Activated gamma-delta T cell (primary cell): ENCODE measurements at places on chromosomes 3 and 15.

DNA sequence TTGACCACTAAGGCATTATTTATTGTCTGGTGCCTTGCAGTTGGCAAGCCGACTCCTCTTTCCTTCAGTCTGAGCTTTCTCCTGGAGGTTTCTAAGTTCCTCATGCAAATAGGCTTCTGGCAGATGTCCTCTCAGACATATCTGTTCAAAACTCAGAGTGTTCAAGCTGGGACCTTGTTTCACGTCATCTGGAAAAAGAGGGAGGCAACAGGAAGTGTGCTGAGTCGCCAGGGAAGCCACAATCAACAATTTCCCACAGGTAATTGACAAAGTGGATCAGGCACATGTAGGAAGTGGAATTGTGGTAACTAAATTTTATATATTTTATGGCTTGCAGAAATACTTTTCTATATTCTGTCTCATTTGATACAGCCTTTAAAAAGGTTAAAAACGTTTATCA is 14.6 kb downstream of the SCG5 start:
- no peak for DNase-seq

GRCh38 chr3:132569153-132569552 is 27.9 kb upstream of the ACKR4 start:
- DNase-seq, result no peak

DNA sequence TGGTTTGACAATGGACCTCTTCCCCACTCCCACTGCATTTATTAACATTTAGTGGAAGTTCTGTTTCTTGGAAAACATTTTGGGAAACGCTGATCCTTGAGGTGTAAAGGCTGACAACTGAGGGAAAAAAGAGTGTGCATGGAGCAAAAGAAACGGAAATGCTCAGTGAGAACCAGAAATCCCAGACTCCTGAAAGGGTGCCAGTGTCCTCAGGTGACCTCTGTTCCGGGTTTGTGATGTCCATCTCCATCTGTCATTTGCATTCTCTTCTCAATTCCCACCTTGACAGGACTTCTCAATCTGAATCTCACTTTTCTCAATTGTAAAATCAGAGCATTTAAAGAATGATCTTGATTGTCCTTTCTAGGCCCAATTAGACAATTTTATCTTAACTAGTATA is 71.1 kb upstream of the FAM3D start:
- no peak for DNase-seq

DNA sequence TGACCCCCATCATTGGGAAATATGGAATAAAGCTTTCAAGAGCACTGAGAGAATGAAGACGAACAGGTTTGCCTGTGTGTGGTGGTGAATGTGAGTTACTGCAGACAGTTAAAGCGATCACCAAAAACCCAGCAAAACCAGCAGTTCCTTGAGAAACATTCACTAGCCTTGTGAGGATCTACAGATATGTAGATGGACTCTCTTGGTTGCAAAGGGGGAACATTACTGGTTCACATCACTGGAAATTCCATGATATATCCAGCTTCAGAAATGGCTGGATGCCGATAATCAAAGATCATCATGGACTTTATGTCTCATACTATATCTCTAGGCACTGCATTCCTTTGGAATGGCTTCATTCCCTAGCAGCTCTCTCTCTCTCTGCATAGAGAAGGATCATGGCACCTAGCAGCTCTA is 10.2 kb upstream of the HERC1 start:
- no peak for DNase-seq

DNA sequence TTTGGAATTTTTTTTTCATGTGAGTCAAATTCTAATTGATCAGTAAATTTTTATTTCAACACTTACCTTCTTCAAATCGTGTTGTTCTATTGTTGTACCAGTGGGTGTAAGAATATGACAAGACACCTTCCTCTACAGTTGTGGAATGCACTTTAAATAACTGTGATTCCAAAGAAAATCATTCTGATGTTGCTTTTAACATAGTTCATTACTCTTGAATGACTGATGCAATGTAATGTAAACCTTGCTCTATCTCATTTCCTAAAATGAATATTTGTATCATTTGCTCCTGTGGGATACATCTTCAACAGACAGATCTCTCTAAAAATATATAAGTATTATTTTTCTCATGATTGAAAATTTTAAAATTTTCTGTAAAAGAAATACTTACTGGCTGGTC is 313.4 kb downstream of the RBMS3 start:
- no peak for DNase-seq

GRCh38 chr3:100003609-100004503 is 110.4 kb downstream of the FILIP1L start:
- no peak for DNase-seq

DNA sequence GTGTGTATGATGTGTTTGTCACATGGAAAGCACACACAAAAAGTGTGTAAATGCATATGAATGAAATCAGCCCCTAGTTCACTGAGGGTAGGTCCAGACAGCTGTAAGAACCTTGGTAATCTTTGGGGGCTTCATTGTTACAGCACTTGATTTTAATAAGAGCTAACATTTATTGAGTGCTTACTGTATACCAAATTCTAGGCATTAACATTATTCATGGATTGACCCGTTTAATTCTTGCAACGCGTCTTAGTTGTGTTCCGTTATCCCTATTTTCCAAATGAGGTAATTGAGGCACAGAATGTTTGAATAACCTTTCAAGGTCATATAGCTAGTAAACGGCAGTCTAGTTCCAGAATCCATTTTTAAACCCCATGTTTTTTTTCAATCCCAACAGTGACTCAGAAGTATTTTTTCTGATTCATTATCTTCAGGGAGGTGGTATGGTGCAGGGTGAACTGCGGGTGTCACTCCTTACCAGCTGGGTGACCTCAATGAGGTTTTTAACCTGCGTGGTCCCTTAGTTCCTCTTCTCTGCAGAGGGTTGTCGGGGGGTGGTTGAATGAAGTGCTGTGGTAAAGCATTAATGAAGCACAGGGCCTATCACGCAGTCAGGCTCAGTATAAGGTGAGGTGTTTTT is 14.2 kb downstream of the RAB8B start:
- DNase-seq, result no peak

DNA sequence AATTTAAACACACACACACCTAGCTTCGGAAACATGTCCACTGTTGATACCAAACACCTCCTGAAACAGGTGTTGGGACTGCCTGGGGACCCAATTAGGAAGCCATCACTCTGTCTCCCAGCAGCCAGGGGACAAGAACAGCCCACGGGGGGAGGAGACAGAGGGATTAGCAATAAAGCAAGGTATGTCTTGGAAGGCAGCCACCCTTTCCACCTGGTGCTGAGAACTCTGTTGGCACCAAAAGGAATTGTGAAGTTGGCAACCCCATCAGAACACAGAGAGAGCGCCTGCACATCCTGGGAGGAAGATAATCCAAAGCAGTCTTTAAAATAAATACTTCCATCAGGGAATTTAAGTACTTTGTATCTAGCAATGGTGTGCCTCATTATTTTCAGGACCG is 111.0 kb downstream of the ADAMTS17 start:
- DNase-seq, result no peak

DNA sequence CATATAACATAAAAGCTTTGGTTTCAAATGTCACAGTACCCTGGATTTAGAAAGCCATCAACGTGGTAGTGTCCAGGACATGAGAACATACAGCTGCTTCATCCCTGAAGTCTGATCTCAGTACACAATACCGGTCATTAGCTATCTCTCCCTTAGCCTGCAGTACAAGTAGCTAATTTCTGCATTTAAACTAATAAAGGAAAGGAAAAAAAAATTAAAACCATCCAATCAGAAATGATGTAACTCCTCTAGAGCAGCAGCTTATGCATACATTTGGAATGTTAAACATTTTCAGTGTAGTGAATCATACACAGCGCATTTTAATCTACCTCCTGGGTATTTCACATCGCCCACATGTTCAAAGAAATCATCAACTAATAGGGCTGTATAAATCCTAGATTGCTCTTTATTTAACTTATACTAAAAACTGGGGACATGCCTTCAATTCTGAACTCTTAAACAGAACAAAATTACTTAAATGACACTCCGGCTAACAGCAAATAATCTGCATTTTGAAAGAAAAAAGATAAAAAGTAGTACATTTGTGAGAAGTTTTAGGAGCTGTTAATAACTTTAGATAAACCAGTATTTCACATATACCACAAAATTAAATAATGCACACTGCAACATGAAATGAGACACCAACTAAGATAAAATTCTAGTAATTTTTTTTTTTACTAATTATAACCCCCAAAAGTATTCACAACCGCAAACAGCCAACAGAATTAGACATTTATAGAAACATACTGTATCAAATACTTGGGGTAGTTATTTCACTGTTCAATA is 3.7 kb downstream of the IGF2BP2 start:
- DNase-seq, result no peak

- no peak for DNase-seq
Measured at GRCh38 chr15:29859973-29860715, 37.9 kb upstream of the TJP1 start.

GRCh38 chr3:85592256-85592655 is 633.5 kb downstream of the CADM2 start:
- DNase-seq, result no peak
